HFF-Myc (cell line): ENCODE measurements at places on chromosomes 5 and 9.

DNA sequence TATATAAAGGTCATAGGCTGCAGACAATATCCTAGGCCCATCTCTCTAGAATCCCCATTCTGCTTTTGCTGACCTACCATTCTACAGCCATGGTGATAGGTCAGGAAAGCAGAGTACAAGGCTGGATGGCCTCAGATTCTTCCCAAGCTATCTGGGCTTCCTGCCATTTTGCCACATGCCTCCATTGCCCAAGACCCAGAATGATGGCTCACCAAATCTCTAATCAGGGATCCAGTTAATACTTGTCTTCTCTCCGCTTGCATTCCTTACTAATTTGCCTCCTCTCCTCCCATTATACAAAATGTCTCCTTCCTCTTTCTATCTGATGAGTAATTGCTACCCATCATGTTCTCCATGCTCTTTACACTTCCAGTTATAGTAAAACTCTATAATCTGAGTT lies 22.7 kb upstream of the NDUFS4 start:
- peak; percentile 6 for DNase-seq

DNA sequence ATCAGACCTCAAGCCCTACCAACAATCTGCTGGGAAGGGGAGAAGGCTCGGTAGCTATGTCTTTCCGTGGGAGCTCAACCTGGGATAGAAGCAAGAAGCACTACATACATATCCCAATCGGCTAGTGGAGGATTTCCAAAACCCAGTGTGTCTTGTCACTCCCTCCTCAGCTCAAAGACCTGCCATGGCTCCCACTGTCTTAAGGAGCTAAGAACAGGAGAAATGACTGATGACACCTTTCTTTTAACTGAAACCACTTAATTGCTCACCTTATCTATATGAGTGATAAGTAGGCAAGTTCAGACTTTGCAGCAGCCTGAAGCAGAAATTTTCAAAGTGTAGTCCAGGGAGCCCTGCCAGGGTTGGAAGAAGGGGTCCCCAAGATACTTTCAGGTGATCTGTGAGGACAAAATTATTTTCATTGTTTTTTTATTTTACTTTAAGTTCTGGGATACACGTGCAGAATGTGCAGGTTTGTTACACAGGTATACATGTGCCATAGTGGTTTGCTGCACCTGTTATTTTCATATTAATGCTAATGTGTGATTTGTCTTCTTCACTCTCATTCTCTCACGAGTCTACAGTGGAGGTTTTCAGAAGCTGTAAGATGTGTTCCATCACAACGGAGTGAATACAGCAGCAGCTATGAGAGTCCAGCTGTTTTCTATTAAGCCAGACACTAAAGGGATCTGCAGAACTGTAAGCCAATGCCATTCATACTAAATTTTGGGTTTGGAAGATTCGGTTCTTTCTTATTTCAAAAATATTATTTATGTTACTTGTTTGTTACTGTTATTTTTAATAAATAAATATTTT lies 41.4 kb downstream of the PAX5 start:
- DNase-seq = no peak

GRCh38 chr9:36962691-36963090 lies 71.4 kb downstream of the PAX5 start:
- DNase-seq = no peak

- peak; percentile 80 for DNase-seq
Measured at GRCh38 chr9:77457916-77458592, 190.1 kb downstream of the GNA14 start.

DNA sequence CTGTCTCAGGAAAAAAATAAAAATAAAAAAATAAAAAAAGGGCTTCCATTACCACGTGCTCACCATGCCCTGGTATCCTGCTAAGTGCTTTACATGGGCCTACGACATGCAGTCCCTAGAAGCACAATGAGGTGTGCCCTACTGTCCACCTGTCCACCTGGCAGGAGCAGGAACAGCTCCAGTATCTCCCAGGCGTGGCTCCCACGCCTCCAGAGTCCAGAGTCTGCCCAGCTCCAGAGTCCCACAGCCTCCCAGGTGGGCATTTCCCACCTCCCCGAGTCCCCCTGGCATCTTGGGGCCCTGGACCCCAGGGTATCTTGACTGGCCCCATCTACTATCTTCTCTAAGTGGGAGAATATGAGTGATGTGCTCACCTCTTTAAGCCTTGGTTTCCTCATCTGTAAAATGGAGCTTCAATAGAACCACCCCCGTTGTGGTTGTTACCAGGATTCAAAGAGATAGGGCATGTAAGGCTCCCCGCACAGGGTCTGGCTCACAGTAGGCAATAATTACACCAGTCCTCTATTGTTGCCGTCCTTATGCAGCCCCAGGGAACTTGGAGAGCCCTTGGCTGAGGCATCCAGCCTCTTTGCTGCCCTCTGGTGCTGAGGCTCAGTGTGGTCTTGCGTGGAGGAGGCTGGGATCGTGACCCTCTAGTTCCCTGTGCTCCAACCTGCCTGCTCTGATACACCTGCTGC lies 8.9 kb downstream of the CXCL14 start:
- no peak for DNase-seq

DNA sequence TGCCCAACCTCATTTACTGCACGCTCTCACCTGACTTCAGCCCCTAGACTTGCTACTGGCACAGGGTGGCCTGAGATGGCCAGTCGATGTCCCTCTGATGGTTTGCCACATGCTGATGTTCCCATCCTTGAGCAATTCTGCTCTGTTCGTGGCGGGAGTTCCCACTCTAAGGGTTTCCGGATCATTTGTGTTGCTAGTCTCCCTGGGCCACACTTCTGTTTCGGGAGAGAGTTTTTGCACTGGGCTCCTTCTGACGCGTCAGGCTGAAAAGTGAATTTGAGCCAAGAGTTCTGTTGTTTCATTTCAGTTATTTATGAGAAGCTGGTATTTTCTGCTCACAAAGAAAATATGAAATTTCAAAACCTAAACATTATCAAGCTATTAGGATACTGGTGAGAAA lies 597.7 kb downstream of the BNC2 start:
- DNase-seq = no peak

- no peak for DNase-seq
Measured at GRCh38 chr5:173291722-173292658, 36.2 kb downstream of the STC2 start.

DNA sequence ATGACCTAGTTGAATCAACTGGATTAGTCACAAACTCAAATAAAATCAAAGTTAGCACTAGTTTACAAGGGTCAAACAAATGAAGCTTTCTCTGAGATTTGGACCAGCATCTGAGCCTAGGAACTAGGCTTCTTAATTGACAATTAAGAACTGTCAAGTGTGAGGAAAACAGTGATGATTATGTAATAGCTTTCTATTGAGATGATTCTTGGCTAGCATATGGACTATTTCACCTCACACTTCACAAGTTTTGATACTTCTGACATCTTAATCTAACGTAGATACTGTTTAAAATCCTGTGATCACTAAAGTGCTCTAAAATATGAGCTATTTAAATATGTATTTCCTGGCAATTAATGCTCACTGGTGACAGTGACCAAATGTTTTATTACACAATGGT lies 542.9 kb downstream of the EFNA5 start:
- DNase-seq = no peak

DNA sequence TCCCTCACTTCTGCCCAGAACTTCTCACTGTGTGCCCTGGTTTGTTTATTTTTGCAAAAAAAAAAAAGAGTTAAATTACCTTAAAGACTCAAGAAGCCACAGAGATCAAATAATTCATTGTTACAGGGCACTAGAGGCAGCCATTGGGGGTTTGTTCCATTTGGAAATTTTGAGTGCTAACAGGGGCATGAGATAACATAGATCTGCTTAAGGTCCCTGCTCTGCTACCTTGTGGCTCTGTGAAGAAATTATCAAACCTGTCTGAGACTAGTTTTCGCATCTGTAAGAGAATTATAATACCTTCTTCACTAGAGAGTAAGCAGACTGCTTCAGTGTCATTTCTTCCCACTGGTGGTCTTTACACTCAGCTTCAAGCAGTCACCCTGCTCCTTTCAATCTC lies 394 bp downstream of the TLR4 start:
- DNase-seq = no peak

GRCh38 chr5:38509185-38509584 lies 47.3 kb downstream of the LIFR start:
- DNase-seq = no peak

GRCh38 chr5:147576646-147577535 lies 67.0 kb upstream of the DPYSL3 start:
- DNase-seq = no peak

DNA sequence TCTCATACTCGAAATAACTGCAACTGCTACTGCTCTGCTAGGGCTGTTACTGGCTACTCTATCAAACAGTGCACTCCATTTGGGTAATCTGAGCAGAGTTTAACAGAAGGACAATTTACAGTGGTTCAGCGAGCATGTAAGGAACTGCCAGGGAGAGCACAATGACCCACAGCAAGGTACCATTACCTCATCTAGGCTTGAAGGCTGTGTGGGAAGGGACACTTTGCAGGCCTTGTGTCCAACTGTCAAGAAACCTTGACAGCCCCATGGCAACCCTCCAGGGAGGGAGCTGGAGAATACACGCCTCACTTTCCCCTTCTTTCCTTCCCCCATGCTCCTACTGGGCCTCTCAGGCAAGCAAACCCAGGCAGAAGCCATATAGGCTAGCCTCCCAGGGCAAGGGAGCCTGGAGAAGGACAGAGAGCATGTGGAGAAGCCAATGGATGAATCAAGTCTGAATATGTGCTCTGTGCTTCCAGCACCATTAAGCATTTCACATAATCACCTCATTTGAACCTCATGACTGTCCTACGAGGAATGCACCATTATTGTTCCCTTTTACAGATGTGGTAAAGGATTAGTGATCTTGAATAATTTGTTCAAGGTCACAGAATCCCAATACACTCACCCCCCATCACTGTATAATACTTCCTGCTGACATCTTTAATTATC lies 49.9 kb upstream of the JAK2 start:
- DNase-seq = no peak

GRCh38 chr5:139392324-139392677 lies 2.6 kb upstream of the MZB1 start:
- no peak for DNase-seq

DNA sequence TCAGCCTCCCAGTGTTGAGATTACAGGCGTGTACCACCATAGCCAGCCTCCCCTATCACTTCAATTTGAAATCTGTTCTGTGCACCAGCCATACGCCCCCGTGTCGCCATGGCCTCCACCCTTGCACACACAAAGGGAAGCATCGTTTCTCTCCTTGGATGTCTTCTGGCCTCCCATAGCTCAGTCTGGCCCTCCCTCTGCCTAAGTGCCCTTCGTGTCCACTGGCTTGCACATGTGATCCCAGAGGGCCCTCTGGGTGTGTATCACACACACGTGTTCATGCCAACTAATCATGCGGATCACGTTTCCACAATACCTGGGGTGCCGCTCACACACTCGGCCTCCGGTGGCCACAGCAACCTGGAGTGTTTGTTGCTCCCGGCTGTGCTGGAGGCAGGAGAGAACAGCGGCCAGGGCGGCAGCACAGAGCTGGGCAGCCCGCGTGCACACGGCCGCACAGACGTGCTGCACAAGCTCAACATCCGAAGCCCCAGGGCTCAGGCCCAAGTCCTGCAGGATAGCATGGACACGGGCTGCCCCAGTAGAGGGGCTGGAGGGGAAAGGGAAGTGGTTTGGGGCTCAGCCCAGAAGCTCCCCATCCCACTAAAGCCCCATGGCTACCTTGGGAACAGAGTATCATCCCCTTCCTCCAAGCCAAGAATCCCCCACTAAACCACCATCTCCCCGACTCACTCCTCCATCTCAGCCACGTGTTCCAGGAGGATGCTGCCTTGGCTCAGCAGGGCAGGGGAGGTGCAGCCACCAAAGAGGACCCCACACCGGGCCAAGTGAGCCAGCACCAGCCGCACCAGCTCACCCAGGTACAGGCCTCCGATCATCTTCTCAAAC lies 10.9 kb downstream of the HK3 start:
- no peak for DNase-seq

DNA sequence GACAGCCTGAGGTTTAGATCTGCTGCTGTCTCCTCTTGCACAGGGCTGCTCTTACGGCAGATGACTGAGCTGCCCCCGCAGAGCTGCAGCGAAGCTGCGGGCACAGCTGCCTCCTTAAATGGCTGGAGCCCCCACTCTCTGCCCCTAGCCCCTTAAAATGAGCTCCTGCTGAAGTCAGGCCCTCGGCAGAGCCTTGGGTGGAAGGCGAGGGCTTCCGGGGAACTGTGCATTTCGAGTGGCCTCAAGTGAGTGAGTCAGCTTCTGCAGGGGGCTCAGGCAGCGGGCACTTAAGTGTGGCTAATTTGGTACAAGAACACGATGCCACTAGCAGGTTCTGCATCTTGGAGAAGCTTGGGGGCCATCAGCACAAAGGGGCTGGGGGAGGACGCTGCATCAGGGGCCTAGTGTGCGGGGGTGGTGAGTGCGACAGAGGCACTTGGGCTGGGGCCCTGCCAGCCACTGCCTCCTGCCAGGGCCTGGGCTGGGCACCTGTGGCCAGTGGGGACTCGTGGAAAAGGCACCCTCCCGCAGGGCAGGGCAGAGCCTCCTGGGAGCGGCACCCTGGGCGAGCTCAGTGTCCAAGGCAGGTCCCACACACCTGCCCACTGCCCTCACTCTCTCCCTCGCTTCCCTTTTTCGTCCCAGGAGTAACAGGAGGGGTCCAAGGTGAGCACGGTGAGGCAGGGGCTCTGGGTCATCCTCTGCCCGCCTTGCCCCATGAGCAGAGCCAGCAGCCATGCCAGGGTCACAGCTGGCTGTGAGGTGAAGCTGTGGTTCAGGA lies 28.8 kb upstream of the RNU6ATAC start:
- no peak for DNase-seq

GRCh38 chr5:58760222-58760621 lies 177.3 kb downstream of the RAB3C start:
- no peak for DNase-seq

GRCh38 chr9:10048994-10049393 lies 563.8 kb downstream of the PTPRD start:
- DNase-seq = no peak

GRCh38 chr5:107531308-107531707 lies 139.4 kb downstream of the EFNA5 start:
- DNase-seq = no peak

DNA sequence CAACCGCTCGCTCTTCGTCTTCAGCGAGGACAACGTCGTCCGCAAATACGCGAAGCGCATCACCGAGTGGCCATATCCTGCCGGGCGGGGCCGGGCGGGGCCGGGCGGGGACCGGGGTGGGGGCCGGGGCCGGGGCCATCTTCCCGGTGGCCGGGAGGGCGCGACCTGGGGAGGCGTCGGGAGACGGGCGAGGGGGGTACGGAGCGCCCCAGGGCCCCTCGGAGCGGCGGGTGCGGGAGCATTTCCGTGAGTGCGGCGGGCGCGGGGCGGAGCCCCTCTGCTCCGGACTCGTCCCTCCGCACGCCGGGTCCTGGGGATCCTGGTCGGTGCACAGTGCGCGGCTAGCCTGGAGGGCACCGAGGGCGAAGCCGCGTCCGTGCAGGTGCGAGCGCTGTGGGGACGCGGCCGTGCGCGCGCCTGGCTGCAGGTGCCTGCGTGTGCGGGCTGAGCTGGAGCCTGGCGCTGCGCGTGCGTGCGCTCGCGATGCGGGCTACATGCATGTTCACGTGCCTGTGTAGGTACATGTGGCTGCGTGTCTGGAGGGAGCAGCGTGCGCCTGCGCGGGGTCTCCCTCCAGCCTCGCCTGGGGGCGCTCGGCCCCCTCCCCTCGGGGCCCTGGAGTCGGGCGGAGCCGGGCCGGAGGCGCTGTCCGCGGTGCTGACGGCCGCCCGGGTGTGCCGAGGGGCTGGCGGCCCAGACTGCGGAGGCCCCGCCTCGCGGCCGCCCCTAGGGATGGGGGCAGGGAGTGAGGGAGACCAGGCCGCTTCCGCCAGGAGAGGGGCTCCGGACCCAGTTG lies 762 bp downstream of the CACNA1B start:
- no peak for DNase-seq

- DNase-seq = no peak
Measured at GRCh38 chr5:5316334-5316733, 106.1 kb upstream of the ICE1 start.

- DNase-seq = no peak
Measured at GRCh38 chr5:7794311-7794710, 56.6 kb downstream of the CFAP90 start.
